Bone marrow (tissue), 2 donors: ENCODE measurements at places on chromosomes 11 and 22.

GRCh38 chr11:85809863-85810262, 1.1 kb downstream of the SYTL2 start:
- DNase-seq, result peak; percentile 50

DNA sequence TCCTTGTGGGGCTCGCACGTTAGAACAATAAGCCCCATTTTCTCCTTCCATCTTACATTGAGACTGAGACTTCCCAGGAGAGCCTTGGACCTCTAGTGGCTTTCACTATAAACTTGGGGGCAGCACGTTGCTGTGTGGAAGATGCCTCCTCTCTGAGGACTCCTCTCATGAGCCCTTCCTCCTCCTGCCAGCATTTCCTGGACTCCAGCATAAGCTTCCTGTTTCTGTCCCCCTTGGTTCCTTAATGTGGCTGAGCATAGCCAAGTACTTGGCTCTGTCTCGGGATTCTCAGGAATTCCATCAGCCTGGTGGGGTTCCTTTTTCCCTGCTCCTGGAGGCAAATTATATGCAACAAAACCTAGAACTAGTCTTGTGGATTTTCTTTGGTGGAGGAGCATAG, 38.8 kb upstream of the UBASH3B start:
- no peak for DNase-seq

DNA sequence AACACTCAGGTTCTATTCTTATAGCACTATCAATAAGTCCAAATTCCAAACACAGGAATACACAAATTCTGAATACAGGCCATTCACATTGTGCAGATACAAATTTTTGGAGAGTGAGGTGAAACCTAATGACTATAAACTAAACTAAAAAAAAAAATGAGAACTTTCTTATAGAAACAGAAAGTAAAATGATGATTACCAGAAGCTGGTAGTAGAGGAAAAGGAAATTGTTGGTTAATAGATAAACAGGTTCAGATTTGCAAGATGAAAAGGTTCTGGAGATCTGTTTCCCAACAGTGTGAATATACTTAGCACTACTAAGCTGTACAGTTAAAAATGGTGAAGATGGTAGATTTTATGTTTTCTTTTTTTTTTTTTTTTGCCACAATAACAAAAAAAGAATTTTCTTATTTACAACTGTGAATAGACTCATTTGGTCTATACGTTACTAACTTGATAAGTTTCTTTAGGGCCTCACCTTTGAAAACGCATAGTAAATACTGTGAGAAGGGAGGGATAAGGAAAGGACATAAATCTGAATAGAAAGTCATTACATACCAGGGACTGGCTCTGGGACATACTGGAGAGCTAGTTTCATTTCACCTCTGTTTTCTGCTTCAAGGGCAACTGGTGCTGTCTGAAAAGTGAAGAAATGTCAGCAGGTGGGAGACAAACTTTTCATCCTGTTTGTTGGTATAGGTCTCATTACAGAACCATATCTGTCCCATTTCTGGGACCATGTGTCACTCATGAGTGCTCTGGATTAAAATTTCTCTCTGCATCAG, 14.2 kb upstream of the CCDC89 start:
- peak; percentile 30 for DNase-seq

GRCh38 chr11:134751031-134751585, 339.1 kb upstream of the B3GAT1 start:
- no peak for DNase-seq

DNA sequence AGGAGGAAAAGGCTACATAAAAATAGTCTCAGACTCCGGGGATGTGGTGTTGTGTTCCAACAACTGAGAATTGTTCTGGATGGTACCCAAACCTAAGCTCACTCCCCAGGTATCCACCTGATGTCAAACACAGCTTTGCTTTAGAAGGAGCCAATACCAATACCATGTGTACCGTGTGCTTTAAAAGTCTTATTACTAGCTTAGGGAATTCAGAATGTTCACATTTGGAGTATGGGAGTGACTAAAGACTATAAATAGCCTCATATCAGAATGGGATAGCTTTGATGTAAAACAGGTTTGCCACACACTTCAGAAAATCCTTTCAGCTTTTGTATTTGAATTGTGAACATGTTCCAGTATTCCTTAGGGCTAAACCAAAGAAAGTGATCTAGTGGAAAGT, 248.7 kb upstream of the ARHGAP42 start:
- DNase-seq, result no peak

- DNase-seq, result no peak
Observed at GRCh38 chr11:63998558-63999348, 12.5 kb downstream of the OTUB1 start.

DNA sequence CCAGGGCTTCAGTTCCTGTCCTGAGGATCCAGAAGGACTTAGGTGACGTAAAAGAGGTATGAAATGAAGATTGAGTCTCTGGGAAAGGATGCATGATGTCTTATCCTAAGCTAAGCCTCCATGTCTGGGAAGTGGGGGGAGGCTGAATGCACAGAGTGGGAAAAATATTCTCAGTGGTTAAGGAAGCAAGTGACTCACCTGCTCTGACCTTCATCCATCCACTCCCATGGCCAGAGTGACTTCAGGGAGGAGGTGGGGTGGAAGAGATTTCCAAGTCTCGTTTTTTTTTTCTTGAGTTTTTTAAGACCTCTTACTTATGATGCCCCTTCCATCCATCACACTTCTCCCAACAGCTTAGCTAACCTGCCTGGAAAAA, 32.5 kb upstream of the POLD3 start:
- DNase-seq, result no peak

- no peak for DNase-seq
Observed at GRCh38 chr11:20258376-20258895, 98.2 kb upstream of the DBX1 start.

GRCh38 chr11:105862736-105863367, 159.2 kb downstream of the MSANTD4 start:
- peak; percentile 10 for DNase-seq

DNA sequence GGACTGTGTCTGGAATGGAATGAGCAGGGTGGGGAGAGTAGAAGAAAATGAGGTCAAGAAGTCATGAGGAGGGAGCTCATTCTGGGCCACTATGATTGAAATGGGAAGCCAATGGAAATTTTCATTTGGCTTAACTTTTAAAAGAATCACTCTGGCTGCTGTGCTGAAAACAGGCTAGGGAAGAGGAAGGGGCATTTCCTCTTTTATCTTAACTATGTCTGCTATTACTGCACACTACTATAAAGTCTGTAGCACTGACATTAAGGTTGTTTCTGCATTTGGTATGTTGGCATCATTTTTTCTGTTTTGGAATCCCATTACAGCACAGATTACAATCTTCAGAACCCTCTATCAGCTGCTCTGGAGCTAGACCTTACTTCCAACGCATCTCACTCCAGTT, 8.2 kb downstream of the PATL1 start:
- no peak for DNase-seq

DNA sequence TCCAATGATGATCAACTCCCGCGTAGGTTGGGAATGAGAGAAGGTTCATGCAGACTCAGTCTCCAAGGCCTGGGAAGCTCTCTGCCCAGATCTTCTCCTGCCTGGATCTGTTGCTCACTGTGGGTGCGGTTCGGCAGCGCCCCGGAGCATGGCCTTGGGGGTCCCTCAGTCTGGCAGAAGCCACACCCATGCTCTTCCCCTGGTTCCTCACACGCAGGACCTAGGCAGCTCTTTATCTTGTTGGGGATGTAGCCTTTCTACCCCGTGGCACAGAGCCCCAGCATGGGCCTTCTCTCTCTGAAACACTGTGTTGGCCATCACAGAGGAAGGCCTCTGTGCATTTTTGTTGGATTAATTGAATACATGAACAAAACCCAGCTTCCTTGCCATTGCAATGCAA, 1461.6 kb downstream of the BRD1 start:
- DNase-seq, result no peak

DNA sequence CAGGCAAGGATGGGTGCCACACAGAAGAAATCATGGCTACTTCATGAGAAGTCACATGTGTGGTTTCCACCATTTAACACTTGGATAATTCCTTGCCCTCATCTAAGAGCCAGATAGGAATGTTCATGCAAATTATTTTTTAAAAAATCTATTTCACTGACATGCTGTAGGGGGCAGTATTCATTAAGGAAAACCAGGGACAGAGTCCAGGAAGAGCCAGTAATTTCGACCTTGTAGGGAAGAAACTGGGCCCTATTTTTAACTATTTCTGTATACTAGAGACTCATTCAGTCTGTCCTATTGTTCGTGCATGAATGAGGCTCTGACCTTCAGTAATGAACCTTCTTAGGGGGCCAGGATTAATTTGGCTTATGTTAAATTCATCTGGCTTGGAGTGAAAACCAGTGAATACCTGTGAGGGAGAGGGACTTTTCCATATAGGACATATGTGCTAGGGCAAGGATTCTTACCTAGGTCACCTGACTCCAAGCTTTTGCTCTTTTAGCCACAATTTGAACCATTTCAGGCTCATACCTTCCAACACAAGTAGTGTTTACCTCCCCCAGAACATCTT, 192.7 kb downstream of the NAV2 start:
- no peak for DNase-seq

GRCh38 chr11:12200991-12201985, 90.9 kb downstream of the MICAL2 start:
- DNase-seq, result no peak

- DNase-seq, result no peak
Observed at GRCh38 chr11:132423266-132423665, 1052.9 kb downstream of the NTM start.

- peak; percentile 71 for DNase-seq
Observed at GRCh38 chr11:74388678-74389327, 9.4 kb downstream of the PGM2L1 start.

DNA sequence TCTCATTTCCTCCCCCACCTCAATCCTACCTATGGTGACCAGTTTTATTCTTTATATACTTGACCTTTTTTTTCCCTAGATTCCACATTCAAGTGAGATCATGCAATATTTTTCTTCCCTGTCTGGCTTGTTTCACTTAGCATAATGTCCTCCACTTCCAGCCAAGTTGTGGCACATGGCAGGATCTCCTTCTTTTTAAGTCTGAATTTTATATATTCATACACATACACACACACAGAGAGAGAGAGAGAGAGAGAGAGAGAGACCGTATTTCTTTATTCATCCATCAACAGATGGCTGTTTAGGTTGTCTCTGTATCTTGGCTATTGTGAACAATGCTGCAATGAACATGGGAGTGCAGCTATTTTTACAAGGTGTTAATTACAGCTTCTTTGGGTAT, 1.4 kb downstream of the POU2AF2 start:
- no peak for DNase-seq

- no peak for DNase-seq
Observed at GRCh38 chr11:27281276-27281675, 81.7 kb downstream of the CCDC34 start.

GRCh38 chr11:16607675-16608644, 130.5 kb upstream of the C11orf58 start:
- DNase-seq, result no peak

DNA sequence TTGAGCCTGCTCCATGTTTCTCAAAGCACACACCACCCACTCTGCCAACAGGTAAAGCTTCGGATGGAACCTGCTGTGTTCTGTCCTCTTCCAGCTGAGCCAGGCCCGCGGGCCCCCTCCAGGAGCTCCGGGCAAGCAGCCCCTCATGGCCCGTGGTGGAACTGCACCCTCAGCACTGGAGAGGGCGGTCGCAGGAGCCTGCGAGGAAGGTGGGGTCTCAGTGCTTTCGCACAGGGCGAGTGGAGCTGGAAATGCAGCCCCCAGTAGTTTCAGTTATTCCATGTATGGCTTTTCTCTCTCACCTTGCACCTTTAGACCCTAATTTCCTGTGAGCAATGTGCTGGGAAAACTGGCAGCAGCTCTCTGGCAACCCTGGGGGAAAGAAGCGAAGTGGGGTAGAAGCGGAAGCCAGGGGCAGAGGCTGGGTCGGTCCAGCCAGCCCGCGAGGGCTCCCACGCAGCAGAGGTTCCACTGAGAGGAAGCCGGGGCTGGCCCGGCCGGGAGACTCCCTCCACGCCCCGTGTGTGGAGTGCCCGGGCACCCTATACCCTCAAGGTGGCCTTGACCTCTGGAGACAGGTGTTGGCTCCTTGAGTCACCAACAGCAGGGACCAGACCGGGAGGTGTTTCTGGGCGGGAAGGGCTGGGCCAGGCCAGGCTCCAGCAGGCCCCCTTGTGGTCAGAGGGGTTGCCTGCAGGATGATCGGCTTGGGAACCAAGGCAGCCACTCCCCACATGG, 119.9 kb upstream of the TMEM45B start:
- peak; percentile 23 for DNase-seq

DNA sequence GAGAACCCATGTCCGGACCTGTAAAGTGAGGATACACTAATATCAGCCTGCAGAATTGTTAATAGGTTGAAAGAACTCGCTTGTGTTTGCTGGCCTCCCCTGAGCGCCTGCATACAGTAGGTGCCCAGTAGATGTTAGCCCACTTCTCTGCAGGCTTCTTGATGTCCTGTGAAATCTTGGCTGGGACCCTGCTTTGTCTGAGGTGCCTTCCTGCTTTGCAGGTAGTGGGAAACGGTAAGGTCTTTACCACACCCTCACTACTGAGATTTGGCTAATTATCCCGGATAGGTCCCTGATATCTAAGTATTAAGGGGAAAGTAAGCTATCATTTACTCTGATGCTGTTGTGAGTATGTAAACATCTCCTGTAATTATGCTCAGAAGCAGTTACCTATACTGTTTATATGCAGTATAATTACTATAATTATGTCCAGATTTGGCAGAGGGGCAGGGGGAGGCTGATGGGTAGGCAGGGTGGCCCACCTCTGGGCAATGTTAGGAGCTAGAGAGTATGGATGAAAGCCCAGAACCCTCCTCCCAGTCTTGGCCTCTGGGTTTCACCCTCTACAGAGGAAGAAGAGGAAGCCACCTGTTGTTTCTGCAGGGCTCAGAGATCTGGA, 1.2 kb upstream of the ARRB1 start:
- no peak for DNase-seq

DNA sequence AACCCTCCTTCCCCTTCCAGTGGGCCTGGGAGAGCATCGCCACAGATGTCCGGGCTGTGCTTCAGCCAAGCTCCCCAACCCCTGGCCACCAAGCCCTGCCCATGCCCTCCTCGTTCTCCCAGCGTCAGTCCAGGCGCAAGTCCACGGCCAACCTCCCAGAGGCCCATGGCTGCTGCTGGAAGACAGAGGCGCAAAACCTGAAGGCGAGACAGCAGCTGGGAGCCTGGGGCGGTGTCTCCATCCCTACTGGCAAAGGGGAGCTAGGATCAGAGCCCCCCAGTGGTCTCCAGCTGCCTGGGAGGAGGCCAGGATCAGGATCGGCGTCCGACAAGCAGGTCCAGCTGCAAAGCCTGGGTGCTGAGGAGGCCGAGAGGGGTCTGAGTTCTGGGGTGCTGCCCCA, 1.9 kb downstream of the TSGA10IP start:
- DNase-seq, result no peak

DNA sequence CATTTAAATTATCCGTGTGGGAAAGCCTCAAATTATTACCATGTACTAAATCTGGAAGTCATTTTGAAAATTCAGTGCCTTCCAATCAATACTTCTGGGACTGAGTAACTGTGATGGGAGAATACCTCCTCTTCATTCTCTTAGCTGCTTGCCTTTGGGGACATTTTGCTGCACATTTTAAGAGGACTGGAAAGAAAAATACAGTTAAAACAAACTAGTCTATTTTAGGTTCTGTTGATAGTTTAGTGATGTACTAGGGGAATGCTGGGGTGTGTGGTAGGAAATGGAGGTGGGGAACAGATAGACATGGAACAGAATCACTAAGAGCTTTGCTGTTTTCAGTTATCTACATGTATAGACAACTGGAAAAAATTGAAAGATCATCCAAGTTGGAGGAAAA, 65.7 kb upstream of the APOA1 start:
- no peak for DNase-seq
